Stimulated activated CD8-positive, alpha-beta memory T cell treated with anti-CD3 and anti-CD28 coated beads, Interleukin-4, amount 100 ng/mL, for 48 hours (primary cell): ENCODE measurements at places on chromosomes 4 and X.

DNA sequence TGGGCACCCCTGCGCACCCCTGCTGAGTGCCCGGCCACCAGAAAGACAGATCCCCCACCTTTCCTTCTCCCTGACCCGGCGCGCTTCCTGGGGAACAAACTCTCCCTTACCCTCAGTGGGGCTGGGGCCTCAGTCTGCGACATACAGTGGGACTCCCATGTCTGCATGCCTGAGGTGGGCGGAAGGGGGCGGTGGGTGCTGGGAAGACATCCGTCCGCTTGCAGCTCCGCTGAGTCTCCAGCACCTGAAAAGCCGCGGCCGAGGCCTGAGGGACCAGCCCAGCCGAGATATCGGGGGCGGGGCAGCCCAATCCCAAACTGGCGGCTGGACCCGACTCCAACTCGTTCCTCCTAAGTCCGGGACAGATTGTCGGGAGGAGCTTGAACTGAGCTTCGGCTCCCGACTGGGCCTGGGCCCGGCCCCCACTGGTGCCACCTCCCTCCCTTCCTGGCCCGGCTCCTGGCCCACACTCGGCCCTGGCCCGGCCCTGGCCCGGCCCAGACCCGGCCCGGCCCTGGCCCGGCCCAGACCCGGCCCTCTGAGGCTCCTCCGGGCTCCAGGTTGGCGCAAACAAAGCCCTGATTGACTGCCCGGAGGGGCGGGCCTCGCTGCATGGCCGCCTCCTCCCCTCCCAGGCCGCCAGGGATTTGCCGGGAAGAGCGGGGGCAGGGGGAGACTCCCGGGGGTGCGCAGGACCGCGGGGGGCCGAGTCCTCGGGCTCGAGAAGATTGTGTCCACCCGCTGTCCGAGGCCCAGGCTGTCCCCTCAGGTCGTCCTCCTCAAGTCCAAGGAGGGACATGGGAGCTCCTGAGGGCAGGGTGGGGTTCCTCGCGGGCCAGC, 877 bp upstream of the SLC16A2 start:
- DNase-seq, result peak; percentile 26

DNA sequence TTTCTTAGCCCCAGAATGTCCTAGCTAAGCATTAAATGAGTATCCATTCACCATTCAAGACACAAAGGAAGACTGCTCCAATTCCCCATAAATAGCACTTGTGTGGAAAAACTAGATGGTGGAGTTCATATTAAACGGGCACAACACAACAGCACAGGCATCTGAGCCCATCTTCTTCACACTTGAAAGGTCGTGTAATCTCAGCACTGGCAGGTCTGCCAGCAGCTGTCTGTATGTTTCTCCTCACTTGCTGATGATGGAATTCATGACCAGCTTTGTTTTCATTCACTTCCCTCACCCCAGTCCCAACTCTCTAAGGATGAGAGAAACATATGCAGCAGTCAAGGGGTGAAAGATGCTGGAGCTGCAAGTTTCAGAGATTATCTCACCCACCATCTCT, 148.7 kb downstream of the AFAP1 start:
- no peak for DNase-seq

DNA sequence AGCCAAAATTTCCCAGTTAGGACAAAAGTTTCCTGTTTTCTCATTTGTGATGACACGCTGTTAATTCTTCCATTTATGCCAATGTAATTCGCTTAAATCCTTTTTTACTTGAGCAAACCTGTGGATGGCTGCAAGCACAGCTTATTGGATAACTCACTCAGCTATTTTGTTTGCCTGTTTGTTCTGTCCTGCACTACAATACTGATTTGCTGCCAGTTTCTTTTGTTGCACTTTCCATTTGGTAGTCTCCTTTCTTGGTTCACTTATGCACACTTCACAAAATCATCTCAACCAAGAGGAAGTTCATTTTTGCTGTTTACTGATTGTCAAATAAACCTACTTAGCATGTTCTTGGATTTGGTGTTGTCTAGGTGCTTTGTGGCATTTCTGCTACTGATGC, 40.3 kb downstream of the MFAP3L start:
- no peak for DNase-seq

- no peak for DNase-seq
Observed at GRCh38 chr4:82181789-82182188, 192.0 kb downstream of the HNRNPD start.

DNA sequence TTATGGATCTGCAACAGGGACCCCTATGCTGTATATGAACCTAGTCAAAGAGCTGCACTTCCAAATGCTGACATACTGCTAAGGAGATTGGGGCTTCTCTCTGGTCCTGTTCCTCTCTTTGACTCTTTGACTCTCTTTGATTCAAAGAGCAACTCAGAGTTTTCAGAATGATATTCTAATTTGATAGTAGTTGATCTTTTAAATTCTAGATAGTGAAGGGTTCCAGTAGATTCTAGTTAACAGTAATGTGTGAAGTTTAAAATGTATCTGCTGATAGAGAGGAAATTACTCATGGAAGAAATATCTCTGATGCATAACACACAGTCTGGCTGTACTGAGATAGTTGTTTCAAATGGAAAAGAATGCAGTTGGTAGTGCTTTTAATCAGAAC, 239.1 kb downstream of the RASL11B start:
- DNase-seq, result no peak

DNA sequence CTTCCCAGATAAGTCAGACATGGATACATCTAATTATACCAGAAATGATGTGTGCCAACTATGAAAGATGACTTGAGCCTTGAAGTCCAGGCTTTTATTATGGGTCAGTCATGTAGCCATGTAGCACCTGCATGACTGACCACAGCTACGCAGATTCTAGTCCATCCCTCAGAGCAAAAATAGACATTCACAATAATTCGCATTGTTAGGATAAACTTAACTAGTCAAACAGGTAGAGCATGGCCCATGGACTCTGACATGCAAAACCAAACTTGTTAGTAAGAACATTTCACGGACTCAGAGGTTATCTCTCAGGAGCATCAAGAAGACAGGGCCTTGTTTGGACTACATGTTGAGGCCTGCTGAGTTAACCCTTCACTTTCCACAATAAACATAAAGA, 132.6 kb downstream of the PWWP3B start:
- no peak for DNase-seq

- no peak for DNase-seq
Observed at GRCh38 chrX:22818061-22818460, 181.7 kb upstream of the DDX53 start.

- DNase-seq, result peak; percentile 52
Observed at GRCh38 chr4:153083447-153083947, 120.7 kb upstream of the TRIM2 start.

DNA sequence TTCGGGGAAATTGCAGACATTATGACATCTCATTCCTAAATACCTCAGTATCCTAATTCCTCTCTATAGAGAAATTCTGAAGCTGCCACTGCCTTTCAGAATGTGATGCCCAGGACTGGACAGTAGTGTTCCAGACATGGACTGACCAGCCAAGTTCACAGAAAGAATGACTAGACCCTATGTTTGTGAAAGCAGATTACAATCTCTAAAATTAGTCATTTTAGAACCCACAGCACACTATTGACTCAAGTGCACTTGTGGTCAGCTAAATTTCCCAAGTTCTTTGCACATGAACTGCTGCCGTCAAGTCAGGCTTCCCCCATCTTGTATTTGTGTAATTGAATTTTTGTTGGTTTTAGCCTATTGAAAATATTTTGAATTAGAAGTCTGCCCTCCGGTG, 81.0 kb upstream of the ESX1 start:
- no peak for DNase-seq

GRCh38 chr4:38177035-38177546, 216.9 kb downstream of the PTTG2 start:
- DNase-seq, result peak; percentile 64

GRCh38 chr4:4477796-4478195, 64.1 kb downstream of the STX18 start:
- no peak for DNase-seq

GRCh38 chrX:49071877-49072711, 1.7 kb downstream of the PRAF2 start:
- no peak for DNase-seq

GRCh38 chrX:1393871-1394615, 2.1 kb upstream of the SLC25A6 start:
- peak; percentile 20 for DNase-seq
